ENCODE measurements at places on chromosomes 16 and 17.

- DNase-seq: no peak
- no peaks in the 10 kb centered on the region for H3K4me1 ChIP-seq
- no peaks in the 10 kb centered on the region for H3K36me3 ChIP-seq
- H3K4me3 ChIP-seq: no peak overlapping the region
- H3K27ac ChIP-seq: no peak overlapping the region
Measured at GRCh38 chr16:67697422-67698185, 21.5 kb downstream of the GFOD2 start.

- H3K27me3 ChIP-seq: no peaks in the 10 kb centered on the region
- no peak overlapping the region for H3K4me3 ChIP-seq
- no peak overlapping the region for H3K27ac ChIP-seq
Measured at GRCh38 chr17:48244121-48244711, 136.7 kb downstream of the SNX11 start.

GRCh38 chr17:45575126-45575885 lies 84.8 kb upstream of the PLEKHM1 start:
- no peak overlapping the region for H3K4me3 ChIP-seq
- H3K36me3 ChIP-seq: peaks cover 3% of the 10 kb centered on the region
- H3K27me3 ChIP-seq: no peaks in the 10 kb centered on the region
- DNase-seq: no peak
- H3K4me1 ChIP-seq: peaks cover 3% of the 10 kb centered on the region

DNA sequence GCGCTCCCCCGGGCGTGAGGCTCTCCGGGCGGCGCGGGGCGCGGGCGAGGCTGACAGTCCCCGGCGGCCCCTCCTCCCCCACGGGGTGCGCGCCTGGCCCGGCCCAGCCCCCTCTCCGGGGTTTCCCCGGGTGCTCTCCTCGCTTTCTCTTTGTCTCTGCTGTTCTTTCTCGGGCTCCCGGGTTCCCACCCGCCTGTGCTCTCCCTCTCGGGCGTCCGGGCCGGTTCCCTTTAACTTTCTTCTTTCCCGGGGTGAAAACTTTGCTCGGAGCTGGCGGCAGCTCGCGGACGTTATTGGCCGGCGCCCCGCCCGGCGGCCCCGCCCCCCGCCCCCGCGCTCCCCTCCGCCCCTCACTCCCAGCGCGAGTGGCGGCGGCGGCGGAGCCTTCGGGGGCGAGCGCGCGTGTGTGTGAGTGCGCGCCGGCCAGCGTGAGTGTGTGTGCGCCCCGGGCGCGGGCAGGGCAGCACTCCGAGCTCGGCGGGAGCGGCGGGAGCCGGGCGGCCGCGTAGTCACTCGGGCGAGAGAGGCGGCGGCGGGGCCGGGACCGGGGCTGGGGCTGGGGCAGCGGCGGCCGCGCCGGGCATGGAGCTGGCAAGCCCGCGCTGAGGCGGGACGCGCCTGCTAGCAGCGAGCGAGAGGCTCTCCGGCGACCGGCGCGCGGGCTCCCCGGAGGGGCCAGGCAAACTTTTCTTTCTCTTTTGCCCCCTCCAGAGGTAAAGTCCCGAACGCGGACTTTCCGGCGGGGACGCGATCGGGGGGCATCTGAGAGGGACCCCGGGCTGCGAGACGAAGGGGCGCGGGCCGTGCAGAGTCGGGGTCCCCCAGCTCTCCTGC lies at the start of gene NTN1:
TSS of gene NTN1 (plus strand) at position 353 of the 834 bp plus-strand sequence. CDS start 864 bp downstream, outside the sequence.
- peaks cover 15% of the 10 kb centered on the region for H3K27me3 ChIP-seq
- peak within 1 kb of the TSS; percentile 36 for H3K4me3 ChIP-seq
- DNase-seq: peak; percentile 81
- no peaks in the 10 kb centered on the region for H3K36me3 ChIP-seq

DNA sequence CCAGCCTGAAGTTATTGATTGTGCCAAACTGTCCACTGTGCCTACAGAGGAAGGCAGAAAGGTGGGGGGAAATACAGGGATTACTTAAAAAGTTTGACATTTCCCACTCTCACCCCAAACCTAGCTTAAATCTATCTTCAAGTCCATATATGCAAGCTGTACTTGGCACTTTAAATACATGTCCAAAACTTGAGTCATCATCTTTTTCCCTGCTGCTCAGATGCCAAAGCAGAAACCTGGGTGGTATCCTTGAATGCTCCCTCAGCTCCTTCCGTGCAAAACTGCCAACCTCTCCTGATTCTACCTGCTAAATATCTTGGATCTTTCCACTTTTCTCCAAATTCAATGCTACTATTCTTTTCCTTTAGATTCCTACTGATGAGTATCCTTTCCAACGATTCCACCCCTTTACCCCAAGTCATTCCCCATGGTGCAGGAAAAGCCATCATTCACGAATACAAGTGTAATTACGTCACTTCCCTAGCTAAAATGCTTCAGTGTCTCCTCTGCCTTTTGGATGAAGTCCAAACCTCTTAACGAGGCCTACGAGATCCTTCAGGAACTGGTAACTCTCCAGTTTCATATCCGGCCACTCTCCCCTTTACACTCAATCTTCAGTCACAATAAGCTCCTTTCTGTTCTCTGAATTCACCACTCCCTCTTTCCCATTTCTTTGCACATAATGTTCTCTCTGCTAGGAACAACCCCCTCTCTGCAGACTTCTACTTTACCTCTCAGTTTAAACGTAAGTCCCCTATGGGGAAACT lies 9.3 kb downstream of the BECN1 start:
- no peaks in the 10 kb centered on the region for H3K4me1 ChIP-seq
- no peaks in the 10 kb centered on the region for H3K27me3 ChIP-seq
- H3K27ac ChIP-seq: no peak overlapping the region
- no peak overlapping the region for H3K4me3 ChIP-seq

DNA sequence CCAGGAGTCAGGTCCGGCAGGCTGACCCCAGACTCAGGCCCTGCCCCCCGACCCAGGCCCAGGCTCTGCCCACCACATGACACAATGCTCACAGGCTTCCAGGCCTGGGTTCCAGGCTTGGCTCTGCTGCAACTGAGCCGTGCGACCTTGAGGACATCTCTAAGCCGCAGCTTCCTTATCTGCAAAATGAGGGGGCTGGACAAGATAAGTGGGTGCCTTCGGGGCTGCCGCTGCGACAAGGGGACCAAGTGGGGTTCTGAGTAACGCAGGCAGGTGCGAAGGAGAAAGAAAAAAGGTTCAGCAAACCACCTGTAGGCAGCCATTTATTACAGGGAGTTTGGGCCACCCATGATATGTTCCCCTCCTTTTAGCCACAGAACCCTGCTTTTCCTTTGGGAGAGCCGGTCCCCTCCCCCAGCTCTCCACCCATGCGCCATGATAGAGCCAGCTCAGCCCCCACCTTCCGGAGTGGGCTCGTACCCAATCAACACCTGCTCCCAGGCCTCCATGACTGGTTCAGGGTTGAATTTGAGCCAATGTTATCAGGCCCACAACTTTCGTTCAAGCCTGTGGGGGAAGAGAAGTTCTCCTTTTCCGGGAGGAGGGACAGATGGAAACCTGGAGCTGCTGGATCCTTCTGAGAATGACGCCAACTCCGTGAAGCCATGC lies 38.2 kb downstream of the RTN4RL1 start:
- DNase-seq: no peak
- no peaks in the 10 kb centered on the region for H3K27me3 ChIP-seq
- no peak overlapping the region for H3K27ac ChIP-seq
- no peak overlapping the region for H3K4me3 ChIP-seq
- H3K36me3 ChIP-seq: no peaks in the 10 kb centered on the region

DNA sequence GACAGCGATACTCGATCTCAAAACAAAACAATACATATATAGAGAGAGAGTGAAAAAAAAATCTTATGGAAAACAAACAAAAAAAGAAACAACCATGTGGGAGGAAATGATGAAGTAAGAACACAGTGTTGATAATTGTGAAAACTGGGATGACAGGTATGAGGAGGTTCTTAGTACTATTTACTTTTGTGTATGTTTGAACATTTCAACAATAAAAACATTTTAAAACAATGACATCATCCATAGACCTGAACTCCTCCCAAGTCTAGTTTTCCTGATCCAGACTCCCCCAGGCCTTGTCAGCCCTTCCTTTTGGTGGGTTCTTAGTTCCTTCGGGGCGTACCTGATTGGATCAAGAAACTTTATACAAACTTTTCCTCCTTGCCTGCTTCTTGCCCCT lies 51.7 kb downstream of the CCDC42 start:
- H3K4me3 ChIP-seq: no peak overlapping the region
- no peaks in the 10 kb centered on the region for H3K36me3 ChIP-seq
- H3K4me1 ChIP-seq: no peaks in the 10 kb centered on the region
- no peak for DNase-seq
- no peaks in the 10 kb centered on the region for H3K27me3 ChIP-seq
- H3K27ac ChIP-seq: no peak overlapping the region

DNA sequence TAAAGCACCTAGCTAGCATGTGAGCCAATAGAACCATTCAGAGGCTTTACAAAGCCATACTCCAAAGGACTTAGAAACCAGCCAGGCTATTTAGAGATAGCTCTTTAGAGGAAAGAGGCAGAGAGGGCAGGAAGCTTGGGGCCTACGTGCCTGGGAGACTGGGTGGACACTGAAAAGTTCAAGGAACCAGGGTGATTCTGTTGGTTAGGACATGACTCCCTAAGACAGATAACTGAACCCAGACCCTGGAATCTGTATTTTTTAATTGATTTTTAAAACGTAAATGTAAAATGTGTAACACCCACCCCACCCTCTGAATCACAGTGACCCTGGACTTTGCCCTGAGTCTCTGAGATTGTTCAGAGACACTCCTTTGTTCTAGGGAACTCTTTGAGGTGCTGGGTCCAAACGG lies 16.1 kb upstream of the GNA13 start:
- no peak for DNase-seq
- H3K27ac ChIP-seq: no peak overlapping the region
- H3K27me3 ChIP-seq: no peaks in the 10 kb centered on the region
- no peaks in the 10 kb centered on the region for H3K4me1 ChIP-seq

GRCh38 chr16:3035289-3035971 lies 1.3 kb downstream of the BICDL2 start:
- peaks cover 18% of the 10 kb centered on the region for H3K27me3 ChIP-seq
- no peak for DNase-seq
- H3K4me3 ChIP-seq: no peak overlapping the region
- H3K27ac ChIP-seq: no peak overlapping the region

- H3K4me1 ChIP-seq: peaks cover 9% of the 10 kb centered on the region
- H3K27me3 ChIP-seq: no peaks in the 10 kb centered on the region
- no peaks in the 10 kb centered on the region for H3K36me3 ChIP-seq
- no peak overlapping the region for H3K27ac ChIP-seq
Measured at GRCh38 chr17:57466017-57466471, 209.7 kb downstream of the MSI2 start.

DNA sequence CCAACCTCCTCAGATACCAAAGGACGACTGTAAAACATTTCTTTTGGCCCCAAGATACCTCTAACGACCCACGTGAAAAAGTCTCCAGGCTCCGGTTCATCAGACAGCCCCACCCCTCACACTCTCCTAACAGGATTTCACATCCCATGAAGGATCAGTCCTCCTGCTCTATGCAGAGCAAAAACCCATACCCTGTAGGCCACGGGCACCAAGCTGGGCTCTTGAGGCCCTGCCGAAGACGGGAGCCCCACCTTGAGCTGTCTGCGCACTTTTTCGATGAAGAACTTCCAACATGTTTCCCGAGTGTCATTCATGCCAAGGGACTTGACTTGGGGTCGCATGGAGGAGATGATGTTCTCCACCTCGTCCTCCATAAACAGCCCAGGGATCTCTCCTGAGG lies 89.9 kb downstream of the PGS1 start:
- no peaks in the 10 kb centered on the region for H3K36me3 ChIP-seq
- no peak overlapping the region for H3K4me3 ChIP-seq
- no peaks in the 10 kb centered on the region for H3K27me3 ChIP-seq
- DNase-seq: no peak
- no peaks in the 10 kb centered on the region for H3K4me1 ChIP-seq
- H3K27ac ChIP-seq: no peak overlapping the region

DNA sequence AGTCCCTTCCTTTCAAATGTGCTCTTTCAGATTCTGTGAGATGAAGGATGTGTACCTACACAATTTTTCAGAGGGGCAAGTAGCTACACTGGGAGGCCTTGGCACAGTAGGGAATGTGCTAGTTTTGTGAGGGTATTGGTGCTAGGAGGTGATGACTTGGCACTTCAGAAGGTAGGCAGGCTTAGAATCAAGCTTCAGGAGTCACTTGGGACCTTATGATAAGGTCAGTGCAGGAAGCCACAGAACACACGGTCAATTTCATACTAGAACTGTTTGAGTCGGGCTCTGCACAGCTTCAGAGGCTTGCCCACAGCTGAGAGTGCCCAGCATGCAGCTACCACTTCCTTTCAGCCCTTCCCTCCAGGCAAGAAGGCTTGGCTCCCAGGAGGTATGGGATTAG lies 6.1 kb downstream of the CMTM1 start:
- H3K27me3 ChIP-seq: no peaks in the 10 kb centered on the region
- DNase-seq: no peak
- no peaks in the 10 kb centered on the region for H3K4me1 ChIP-seq
- no peak overlapping the region for H3K4me3 ChIP-seq
- H3K36me3 ChIP-seq: no peaks in the 10 kb centered on the region

DNA sequence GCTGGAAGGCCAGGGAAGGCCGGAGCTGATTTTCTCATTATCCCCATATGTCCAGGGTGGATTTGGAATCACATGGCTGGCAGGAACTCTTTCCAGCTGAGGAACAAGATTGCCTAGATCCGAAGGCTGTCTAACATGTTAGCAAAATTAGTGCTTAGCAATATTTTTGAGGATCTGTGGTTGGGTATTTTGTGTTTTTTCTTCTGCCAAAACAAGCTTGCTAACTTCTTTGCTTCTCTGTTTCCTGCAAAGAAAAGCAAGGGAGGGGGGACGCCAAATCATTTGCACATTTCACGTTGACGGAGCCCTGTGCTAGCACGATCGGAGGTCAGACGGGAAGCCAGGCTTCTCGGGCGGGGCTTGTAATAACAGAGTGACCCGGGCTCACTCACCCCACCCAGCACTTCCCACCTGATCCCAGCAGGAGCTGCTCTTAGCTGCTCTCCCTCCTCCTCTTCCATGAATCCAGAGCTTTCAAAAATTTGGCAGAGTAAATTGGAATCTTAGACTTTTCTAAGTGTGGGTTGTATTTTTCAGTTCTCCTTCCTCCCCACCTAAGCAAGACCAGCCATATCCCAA lies 33.3 kb upstream of the FOXF1 start:
- no peak overlapping the region for H3K4me3 ChIP-seq
- H3K27me3 ChIP-seq: no peaks in the 10 kb centered on the region

DNA sequence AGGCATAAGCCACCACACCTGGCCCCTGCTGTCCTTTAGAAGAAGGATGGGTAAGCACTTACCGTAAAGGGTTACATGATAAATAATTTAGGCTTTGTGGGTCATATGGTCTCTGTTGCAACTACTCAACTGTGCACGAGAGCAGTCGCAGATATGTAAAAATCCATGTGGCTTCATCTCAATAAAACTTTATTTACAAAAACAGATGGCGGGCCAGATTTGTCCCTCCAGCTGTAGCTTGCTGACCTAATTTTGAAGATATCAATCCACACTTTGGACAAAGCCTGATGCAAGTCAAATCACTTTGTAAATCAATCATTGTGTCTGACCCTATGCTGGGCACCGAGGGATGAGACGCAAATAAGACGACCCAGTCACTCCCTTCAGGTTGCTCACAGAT lies 12.1 kb downstream of the TEKT5 start:
- H3K4me1 ChIP-seq: no peaks in the 10 kb centered on the region
- H3K36me3 ChIP-seq: no peaks in the 10 kb centered on the region
- no peak overlapping the region for H3K27ac ChIP-seq

Data from naive thymus-derived CD4-positive, alpha-beta T cell (primary cell).